ENCODE measurements at places on chromosomes 2 and 18.

- peak; percentile 58 for DNase-seq
Measured at GRCh38 chr2:176118601-176119339, 2.2 kb downstream of the HOXD10 start.

- DNase-seq, result no peak
Measured at GRCh38 chr18:75053028-75053629, 155.8 kb downstream of the PTGR3 start.

DNA sequence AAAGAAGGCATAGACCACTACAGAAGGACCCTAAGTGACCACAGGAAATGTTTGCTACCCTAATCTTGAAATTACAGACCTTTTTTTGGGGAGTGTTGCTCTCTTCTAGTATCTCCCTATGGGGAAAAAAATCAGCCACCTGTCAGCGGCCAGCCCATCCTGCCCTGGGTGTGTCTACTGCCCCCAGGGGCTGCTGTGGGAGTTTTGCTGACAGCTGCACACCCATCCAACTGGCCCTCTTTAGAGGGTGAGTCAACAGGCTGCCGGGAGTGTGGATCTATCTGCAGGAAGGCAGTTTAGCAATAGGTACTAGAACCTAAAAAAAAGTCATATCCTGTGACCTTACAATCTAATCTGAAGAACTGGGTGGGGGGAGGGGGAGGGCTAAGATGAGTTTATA is 796 bp upstream of the DYSF start:
- DNase-seq, result peak; percentile 48

GRCh38 chr18:62716619-62717168 is 1.4 kb downstream of the PHLPP1 start:
- peak; percentile 39 for DNase-seq

DNA sequence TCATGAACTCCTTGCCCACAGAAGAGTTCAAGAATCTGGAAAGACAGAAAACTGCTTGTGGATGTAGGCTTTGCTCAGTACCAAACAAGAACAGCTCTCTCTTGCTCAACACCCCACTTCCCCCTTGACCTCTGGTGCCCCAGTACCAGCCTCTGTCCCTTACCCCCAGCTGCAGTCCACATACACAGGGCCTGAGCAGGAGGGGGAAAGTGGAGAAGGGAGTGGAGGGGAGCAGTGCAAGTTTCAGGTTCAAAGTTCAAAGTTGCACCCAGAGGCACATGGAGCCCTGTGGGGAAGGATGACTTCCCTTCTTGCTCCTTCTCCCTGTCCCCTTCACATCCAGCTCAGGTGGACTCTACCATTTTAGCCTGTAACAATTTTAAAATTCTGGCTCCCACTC is 61.1 kb upstream of the LPIN2 start:
- no peak for DNase-seq

DNA sequence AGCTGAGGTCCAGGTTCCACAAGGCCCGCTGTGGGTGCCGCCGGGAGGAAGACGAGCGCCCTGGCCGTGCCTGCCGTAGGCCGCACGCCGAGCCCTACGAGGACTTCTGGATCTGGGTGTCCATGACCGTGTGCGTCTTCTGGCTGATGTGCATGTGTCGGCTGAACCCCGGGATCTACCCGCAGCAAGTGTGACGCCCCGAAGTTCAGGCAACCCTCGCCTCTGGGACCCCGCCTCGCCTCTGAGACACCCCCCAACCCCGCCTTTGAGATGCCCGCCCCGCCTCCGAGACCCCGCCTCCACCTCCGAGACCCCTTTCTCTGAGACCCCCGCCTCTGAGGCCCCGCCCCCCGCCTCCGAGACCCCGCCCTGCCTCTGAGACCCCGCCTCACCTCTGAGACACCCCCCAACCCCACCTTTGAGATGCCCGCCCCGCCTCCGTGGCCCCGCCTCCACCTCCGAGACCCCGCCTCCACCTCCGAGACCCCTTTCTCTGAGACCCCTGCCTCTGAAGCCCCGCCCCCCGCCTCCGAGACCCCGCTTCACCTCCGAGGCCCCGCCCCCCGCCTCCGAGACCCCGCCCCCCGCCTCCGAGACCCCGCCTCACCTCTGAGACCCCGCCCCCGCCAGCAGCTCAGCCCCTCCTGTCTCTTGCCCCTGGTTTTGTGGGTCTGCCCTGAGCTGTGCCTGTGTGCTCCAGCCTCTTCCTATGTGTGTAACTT is 3.7 kb downstream of the RTP5 start:
- DNase-seq, result no peak

GRCh38 chr2:122851161-122851560 is 1095.7 kb downstream of the TSN start:
- no peak for DNase-seq

DNA sequence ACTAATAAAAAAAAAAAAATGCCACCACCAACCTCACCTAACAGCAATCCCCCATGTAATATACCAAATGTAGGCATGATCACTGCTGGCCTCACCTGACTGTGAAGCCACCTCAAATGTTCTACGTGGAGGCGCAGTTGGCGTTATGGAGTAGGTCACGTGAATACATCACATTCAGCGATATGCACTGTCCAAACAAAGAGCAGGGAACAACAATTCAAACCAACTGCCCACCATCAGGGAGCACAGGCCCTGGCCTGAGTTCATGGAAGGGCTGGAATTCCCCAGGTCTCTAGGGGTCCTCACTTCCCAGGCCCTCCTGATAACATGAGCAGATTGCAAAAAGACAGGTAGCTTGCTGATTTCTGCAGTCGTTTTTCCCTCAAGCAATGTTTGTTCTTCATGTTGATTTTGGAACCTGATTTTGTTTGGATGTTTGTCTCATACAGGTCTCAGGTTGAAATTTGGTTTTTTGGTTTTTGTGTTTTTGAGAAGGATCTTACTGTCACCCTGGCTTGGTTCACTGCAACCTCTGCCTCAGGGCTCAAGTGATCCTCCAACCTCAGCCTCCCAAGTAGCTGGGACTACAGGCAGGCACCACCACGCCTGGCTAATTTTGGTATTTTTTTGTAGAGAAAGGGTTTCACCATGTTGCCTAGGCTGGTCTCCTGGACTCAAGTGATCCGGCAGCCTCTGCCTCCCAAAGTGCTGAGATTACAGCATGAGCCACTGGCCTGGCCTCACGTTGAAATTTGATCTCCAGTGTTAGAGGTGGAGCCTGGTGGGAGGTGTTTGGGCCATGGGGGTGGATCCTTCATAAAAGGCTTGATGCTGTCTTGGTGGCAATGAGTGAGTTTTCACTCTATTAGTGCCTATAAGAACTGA is 15.5 kb downstream of the TBC1D8 start:
- no peak for DNase-seq

GRCh38 chr2:99883358-99883757 is 259.0 kb downstream of the AFF3 start:
- DNase-seq, result peak; percentile 34

- no peak for DNase-seq
Measured at GRCh38 chr2:128504246-128505149, 185.8 kb upstream of the HS6ST1 start.

DNA sequence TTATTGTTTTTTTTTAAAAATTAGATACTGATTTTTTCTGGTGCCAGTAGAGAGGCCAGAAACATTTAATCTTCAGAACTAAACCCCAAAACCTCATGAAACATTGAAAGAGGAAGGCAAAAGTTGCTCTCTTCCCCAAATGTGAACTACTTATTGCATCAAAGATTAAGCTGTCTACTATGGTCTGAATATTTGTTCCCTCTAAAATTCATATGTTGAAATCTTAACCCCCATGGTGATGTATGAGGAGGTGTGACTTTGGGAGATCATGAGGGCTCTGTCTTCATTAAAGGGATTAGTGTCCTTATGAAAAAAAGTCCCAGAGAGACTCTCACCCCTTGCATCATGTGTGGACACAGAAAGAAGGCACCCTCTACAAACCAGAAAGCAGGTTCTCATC is 28.2 kb upstream of the SLC8A1 start:
- DNase-seq, result no peak

DNA sequence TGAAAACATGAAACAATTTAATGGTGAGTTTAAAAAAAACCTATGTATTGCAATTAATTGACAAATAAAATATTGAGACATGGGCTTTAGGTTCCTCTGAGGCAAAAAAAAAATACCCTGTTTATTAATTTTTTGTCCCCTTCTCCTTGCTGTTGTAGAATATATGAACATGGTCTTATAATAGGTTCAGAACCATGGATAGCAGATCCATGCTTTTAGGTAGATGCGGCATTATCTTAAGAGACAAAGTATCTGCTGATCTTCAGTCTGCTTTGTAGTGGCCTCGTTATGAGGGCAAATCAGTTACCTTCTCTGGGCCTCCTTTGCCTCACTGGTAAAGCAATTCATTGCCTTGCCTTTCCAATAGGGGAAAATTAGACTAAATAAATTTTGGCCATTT is 850.7 kb downstream of the NRXN1 start:
- DNase-seq, result no peak

- DNase-seq, result no peak
Measured at GRCh38 chr2:86476918-86477317, 35.7 kb downstream of the KDM3A start.

DNA sequence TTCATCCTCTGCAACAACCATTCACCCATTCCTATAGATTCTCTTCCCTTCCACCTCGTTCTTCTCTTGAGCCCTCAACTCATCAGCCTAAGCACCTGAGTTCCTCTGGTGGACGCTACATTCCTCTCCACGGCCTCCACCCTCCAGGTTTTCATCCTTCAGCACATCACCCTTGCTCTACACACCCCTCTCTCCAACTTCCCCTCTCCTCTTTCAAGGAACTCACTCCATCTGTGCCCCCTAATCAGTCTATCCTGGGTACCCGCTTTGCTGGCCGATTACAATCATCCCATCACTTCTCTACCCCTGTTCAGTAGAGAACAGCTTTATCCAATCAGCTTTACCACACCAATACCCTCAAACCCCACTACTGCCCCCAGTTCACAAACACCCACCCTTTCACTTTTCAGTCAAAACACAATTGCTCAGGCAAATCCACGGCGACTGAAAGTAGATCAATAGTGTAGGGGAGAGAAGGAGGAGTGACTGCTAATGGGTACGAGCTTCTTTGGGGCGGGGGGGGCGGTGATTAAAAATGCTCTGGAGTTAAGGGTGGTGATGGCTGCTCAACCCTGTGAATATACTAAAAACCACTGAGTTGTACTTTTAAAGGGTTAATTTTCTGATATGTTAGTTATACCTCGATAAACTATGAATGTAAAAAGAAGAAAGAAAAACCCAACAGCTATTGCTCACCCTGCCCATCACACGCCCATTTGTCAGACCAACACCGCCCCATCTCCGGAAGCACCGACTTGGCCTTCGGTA is 857 bp downstream of the DYM start:
- peak; percentile 18 for DNase-seq

DNA sequence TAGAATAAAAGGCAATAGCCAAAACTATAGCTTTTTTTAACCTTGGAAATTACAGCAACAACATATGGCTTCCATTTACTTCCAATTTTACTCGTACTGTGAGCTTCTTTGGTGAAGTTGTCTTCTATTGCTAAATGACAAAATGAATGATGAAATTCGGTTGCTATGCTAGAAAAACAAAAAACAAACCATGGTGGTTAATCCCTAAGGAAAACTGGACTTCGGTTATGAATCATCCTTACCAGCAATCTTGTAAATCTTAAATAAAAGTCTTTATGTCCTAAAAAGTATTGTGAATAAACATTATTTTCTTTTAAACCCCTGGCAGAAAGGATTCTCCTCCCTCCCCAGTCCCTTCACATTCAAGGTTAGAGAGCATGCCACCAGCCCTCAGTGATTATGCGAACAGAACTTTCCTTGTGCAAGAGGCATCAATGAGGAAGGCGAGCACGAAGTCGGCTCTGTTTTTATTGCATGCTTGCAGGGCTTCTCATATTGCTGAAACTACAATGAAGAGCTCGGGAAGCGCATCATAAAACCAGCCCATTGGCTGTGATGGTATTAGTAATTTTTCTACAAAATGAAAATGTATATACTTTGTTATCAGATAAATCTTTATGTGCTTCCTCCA is 62.9 kb downstream of the ZNF521 start:
- DNase-seq, result peak; percentile 95

GRCh38 chr2:232322560-232323327 is 55.8 kb upstream of the ALPP start:
- DNase-seq, result no peak

DNA sequence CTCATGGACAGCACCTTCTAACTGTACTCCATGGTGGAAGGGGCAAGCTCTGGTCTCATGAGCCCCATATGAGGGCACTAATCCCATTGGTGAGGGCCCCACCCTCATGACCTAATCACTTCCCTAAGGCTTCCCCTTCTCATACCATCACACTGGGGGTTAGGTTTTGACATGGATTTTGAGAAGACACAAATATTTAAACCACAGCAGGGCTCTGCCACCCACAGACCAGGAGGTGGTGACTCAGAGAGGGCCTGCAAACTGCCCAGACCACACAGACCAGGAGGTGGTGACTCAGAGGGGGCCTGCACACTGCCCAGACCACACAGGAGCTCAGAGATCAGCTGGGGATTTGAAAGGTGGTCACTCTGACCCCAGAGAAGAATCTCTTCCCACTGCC is 222.0 kb downstream of the KLHL29 start:
- DNase-seq, result peak; percentile 71

- no peak for DNase-seq
Measured at GRCh38 chr2:32993005-32993539, 46.3 kb downstream of the LTBP1 start.

DNA sequence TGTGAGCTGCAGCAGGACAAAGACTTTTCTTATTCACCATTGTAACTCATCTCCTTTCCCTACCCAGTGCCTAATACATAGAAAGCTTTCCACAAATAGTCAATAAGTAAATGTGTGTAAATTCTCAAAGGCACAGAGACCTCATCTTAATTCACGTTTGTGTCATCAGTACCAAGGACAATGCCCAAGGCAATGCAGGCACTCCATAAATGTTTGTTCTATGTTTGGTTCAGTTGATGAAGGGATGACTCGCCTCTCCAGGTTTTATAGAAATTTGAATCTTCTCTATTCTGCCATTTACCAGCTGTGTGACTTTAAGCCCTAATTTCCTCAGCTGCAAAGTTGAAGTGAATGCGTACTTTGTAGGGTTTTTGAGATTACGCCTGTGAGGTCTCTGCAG is 2.1 kb upstream of the MOGAT1 start:
- no peak for DNase-seq

- peak; percentile 80 for DNase-seq
Measured at GRCh38 chr2:205792908-205793307, 110.6 kb downstream of the NRP2 start.

GRCh38 chr2:68943581-68944568 is 8.8 kb downstream of the GKN2 start:
- peak; percentile 66 for DNase-seq

DNA sequence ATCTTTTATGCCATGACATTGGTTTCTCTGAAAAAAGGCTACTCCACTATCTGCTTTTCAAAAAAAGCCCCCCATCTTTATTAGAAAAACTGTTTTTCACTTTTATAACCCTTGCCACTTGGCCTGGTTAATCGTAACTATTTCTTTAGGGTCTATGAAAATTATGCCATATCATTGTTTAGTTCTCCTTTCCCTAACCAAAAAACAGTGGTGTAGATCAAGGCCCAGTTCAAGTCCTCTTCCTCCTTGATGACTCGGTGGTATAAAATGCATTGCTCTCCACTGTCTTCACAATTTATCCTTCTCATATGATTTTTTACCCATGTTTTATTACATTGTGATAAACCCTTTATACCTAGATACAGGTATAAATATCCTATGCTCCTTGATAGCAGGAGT is 205.5 kb downstream of the ZNF521 start:
- DNase-seq, result peak; percentile 22
